ENCODE measurements at places on chromosomes 13 and 19.

- no peak for DNase-seq
Observed at GRCh38 chr13:65650321-65650720, 1579.8 kb downstream of the PCDH9 start.

DNA sequence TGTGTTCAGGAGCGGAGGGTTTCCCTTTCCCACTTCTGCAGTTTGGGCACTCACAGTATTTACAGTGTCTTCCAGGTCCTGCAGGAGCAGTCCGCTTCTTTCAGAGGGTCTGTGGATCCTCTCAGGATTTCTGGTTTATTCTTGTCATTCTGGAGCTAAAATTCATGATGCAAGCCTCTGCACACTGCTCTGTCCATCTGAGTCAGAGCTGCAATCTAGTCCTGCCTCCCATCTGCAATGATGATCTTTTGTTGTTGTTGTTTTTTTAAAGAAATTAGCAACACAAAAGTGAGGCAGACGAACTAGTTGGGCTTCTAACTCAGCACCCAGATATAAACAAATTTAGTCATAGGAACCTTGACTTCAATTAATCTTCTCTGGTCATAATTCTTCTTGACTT, 86.5 kb downstream of the DLEU7 start:
- no peak for DNase-seq

DNA sequence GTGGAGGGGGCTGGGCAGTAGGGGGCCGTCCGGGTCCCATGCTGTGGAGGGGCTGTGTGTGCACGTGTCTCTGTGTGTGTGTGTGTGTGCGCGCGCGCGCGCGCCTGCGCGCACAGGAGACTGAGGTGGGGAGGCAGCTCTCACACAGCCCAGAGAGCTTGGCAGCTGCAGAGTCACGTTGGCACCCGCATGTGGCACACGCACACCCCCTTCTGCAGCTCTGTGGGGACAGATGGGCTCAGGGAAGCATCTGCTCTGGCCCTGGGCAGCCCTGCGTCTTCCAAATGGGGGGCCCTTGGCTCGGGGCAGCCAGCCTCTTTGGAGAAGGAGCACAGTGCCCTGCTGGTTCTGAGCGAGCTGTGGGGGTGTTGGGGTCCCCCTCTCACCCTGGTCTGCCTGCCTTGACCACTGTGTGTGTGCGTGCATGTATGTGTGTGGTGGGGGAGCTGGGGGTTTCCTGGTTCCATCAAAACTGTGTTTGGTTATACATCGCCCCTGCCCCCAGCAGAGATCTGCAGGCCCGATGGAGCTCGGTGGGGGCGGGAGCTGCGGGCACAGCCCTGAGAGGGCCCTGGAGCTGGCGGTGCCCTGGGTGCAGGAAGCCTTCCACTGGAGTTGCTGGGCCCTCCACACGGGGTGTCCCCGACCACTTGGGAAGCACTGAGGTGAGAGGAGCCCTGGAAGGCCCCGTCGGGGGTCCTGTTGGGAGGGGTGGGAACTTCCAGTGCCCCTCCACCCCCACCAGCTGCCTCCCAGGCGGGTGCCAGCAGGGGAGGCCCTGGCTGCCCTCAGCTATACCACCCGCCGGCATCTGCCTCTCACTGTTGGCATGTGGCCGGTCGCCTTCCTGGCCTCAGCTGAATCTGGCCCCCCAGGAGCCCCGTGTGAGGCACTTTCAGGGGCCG, 67.1 kb downstream of the KDM4B start:
- no peak for DNase-seq

DNA sequence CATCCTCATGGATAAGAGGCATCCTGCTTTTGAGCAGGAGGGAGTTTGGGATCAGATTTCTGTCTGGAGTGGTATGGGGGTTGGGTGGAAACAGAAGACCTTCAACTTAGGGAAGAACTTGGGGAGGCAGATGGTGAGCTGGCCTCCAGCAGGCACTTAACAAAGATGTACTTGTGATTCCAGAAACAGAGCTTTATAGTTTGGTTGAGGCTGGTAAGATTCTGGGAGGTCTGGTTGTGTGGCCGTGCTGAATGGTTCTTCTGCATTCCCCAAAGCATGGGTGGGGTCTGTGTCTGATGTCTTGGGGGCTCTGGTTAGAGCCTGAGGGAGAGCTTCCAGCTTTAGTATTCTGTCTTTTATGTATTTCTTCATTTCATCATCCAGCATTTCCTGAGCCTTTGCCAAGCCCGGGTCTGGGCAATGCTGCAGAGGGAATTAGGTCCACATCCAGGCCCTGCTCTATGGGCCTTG, 4.8 kb downstream of the MEGF8 start:
- peak; percentile 29 for DNase-seq

GRCh38 chr13:112324116-112324515, 52.0 kb upstream of the SPACA7 start:
- no peak for DNase-seq

DNA sequence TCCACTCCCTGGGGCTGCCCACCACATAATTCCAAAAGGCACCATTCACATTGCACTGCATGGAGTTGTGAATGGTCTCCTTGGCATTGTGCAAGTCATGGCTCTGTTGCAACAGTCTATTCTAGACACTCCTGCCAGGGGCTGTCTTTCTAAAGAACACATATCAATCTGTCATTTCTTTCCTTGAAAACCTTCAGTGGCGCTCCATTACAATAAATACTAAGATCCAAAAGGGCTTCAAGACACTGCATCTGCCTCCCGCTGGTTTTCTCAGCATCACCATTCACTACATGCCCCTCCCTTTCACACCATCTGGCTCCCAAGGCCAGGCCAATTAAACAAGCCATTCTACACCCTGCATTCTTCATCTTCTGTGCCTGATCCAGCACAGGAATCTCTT, 32.2 kb upstream of the TM9SF2 start:
- DNase-seq, result peak; percentile 16

DNA sequence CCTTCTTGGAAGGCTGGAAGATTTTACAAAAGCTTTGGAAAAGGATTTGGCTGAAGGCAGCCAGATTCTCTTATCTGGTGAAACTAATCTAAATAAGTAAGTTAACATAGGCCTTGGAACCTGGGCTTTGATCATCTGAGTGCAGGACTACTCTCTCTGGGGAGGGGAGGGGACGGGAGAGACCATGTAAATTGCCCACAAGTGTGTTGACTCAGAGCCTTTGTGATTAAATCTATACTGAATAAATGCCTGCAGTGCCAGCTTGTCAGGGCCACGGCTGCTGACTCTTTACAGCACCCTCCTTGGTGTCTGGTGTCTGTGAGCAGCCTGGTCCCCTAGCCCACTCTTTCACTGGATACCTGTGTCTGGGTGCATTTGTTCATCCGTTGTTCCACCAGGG, 251.4 kb downstream of the ITGBL1 start:
- no peak for DNase-seq

- DNase-seq, result no peak
Observed at GRCh38 chr13:40317980-40318327, 348.5 kb downstream of the FOXO1 start.

- DNase-seq, result peak; percentile 60
Observed at GRCh38 chr13:46126552-46127357, 21.9 kb upstream of the CPB2 start.

DNA sequence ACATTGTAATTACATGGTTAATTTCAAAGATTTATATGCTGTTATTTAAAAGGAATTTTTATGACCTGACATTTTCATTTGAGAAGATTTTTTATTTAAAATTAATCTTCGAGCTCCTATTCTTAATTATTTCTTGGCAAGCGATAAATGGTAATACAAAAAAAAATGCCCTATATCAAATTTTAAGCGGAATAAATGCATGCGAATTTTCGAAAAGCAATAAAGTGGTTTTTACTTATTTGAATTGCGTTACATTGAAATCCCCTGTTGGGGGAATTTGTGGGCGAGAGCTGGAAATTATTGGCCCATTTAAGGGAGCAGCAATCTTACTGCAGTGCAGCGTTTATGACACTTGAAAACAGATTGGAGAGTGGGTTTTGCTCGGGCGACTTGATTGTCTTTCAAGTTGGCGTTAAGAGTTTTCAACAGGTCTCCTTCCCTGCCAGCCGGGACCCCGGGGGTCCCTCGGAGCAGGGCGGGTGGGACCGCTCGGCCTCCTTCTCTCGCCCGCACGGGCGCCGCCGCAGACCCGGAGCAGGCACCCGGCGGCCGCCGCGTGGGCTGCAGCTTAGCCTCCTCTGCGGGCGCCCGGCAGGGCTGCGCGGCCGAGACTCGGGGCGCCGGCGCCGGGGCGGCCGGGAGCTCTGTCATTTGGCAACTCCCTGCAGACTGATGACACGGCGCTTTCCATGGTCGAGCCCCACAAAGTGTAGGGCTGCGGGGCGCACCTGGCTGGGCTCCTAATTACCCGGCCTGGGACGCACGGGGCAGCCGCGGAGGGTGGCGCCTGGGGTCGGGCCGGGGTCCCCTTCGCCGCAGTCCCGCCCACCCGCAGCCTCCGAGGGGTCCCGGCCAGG, 255.1 kb upstream of the SOX21 start:
- DNase-seq, result no peak

DNA sequence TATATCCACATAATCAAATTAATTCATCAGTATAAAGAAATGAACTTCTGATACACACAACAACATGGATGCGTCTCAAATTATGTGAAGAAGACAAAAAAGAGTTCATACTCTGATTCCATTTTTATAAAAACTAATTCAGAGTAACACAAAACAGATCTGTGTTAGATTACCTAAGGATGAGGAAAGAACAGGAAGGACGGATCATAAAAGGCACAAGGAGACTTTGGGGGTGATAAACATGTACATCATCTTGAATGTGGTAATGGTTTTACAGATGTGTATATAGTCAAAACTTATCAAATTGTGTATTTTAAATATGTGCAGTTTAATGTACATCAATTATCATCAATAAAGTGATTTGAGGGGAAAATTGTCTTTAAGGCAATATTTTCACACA, 59.9 kb upstream of the DOCK9 start:
- no peak for DNase-seq

GRCh38 chr13:75512253-75512652, 25.4 kb downstream of the COMMD6 start:
- no peak for DNase-seq

DNA sequence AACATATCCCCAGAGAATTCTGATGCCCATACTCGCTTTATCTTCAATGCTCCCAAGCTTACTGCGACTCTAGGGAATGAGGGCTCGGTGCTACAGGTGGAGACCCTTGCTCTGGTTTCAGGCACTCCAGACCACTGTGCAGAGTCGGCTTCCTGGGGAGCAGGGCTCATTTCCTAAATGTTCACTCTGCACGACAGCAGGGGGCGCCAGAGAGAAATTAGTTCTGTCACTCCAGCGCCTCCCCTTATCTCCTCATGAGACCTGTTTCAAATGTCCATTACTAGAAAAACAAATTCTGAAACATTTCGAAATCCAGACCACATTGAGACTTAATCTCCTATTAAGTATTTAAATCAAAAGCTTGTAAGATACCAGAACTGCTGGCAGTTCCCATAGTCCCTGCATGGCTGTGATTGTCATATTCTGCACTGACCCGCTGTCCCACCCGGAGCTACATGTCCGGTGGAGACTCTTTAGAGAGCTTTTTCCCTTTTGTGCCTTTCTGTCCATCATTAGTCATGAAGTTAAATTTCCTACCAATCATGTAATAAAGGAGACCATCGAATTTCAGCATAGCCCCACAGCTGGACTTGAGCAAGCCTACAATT, 22.4 kb downstream of the EPSTI1 start:
- DNase-seq, result peak; percentile 81

DNA sequence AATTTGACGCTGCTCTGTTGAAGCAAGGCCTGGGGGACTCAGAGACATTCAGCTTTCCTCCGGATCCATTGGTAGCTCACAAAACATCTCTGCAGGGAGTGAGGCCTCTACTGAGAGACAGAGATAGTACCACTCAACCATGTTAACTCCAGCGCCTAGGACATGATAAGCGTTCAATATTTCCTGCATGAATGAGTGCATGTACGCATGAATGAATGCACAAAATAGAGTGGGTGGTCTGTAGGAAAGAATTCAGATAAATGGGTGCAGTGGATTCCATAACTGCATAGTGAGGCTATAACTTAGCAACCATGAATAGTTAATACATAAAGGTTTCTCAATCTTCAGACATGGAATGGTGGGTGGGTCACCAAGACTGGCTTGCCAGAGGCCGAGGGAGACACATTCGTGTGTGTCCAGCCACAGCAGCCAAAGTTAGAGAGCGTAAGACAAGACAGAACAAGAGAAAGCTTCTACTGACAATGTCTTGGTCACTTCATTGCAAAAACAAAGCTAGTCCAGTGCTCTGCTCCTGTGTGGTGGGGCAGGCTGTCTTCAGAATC, 36.3 kb upstream of the RCBTB2 start:
- DNase-seq, result no peak

DNA sequence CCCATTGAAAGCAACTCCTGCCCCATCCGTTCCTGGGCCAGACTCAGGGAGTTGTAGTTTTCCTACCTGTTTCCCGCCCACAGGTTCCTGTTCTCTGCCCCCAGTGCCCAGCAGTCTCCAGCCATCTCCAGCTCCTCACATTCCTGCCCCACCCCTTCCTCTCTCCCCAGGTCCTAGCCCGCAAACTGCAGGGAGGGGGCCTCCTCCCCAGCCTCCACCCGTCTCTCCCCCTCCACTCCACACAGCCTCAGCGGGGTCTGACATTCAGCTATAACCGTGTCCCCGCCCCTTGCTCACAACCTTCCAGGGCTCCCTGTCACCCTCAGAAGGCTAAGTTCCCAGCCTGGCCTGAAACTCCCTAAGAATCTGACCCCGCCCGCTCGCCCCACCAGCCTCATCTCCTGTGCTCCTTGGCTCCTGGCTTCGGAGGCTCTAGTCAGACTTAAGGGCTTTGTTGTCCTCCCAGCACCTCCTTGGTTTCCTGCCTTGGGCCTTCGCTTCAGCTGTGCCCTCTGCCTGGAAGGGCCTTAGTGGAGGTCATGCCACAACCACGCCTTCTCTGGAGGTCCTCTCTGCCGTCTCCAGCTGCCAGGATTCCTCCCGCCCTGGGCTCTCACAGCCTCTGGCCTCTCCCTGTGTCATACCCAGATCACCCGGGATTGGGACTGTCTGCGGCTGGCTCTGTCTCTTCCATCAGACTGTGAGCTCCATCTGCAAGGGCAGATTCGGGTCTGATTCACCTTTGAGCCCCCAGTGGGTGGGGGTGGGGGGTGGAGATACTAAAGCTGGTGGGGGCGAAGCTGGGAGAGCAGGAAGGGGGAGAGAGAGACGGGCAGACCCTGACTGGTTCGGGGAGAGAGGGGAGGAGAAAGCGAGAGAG, 5.1 kb upstream of the SPACA6 start:
- peak; percentile 70 for DNase-seq

DNA sequence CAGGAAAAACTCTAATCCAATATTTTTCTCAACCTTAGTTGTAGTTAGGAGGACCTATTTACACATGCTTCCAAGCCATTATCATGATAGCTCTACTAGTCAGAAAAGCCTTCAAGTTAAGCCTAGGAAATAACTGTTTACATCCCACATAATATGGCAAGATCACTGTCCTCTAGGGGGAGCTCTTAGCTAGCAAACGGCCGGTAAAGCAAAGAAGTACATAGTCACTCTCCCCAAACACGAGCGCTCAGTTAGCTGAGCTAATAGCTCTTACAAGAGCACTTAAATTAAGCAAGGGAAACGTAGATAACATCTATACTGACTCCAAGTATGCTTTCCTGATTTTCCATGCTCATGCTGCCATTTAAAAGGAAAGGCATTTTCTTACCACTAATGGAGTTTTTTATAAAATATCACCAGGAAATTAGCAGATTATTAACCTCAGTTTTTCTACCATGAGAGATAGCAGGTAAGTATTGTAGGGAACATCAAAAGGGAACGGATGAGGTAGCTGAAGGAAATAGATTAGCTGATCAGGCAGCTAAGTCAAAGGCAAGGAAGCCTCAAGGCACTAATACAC, 100.6 kb upstream of the PABPC3 start:
- peak; percentile 83 for DNase-seq
